Hippocampal formation (tissue), 2 donors: ENCODE measurements at places on chromosomes 11 and 22.

DNA sequence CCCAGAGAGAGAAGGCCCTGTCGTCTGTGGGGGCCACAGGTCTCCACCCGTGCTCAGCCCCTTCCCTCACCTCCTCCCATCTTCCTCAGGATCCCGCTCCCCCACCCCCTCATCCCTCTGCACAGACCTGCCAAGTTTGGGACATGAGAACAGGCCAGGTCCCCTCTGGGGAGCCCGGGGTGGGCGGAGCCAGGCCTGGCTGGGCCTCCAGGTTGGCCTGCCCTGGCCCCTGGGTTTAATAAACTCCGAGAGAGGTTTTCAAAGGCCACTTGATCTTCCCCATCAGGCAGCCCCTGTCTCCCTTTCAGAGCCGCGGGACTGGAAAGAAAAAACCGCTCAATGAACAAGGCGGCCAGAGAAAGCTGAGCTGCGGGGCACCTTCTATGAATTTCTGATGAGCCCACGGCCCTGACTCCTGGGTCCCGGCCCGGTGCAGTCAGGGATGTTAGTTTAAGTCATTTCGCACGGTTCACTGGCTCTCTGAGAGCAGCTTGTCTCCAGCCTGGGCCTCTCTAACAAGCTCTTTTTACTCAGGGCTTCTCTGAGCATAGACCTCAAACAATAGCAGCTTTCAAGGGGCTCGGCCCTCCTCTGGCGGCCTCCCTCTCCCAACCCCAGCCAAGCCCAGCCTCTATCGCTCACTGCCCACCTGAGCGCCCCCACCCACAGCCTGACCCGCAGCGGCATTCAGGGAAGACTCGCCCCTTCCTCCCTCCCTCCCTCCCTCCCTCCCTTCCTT is 64.8 kb downstream of the RPUSD4 start:
- DNase-seq = peak; percentile 55

GRCh38 chr11:63553759-63554158 is 9.4 kb downstream of the PLAAT2 start:
- DNase-seq = no peak

DNA sequence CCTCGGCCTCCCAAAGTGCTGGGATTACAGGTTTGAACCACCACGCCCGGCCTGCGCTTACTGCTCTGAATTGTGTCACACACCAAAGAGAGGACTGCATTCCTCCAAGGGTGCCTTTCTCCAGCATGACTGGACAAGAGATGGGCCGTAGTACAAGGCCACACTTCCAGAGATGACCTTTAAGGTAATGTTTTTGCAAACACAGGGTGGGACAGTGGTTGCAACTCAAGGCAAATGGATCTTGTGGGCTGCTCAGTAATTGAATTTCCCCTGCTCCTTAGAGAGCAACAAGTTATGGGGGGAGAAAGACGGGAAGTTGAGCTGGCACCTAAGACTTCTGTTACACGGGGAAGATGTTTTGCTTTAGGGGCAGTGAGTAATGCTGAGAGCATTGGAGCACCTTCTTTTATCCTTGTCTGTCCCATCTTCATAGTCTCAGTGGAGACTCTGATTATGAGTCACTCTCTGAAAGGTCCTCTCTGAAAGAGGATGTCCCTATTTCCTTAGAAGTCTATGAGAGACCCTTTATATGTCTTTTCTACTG is 66.3 kb downstream of the C11orf91 start:
- DNase-seq = no peak

DNA sequence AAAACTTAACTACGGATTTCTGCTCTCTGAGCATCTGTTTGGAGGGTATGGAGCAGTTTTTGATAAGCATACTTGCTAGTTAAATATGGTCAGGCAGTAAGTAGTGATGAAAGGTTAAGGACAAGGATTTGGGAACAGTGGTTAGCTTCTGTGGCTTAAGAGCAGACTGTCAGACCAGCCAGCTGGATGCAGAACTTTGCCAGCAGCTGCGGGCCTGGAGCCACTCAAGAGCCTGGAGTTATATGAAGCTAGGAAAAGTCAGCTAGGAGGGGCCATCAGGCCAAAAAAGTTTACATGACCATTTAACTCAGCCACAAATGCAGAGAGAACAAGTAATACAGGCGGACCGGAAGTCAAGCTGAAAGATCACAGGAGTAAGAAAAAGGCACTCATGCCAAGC is 1817.7 kb downstream of the LRRC4C start:
- no peak for DNase-seq

DNA sequence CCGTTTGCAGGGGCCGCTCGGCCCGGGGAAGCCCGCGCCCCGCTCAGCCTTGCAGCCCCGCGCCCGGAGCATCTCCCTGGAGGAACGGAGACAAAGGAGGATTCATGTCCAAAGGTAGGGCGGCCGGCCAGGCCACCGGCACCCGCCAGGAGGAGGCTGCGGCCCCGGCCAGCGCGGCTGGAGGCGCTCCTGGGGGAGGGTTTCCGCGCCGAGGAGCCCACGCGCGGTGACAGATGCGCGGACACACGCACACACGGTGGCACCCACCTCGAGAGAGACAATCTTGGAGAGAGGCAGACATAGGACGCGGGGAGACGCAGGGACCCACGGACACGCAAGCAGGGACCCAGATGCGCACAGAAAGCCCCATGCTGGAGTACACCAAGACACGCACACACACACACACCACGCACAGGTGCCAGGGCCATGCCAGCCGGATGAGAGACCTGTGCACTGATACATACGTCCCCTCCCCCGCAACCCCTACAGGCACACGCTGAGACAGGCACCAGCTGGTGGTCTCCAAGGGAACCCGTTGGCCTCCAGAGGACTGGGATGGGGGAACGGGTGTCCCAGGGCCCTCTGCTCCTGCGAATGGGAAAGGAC is 7.8 kb downstream of the SEPTIN3 start:
- no peak for DNase-seq

GRCh38 chr11:69352715-69353319 is 58.9 kb downstream of the MYEOV start:
- no peak for DNase-seq

- no peak for DNase-seq
Observed at GRCh38 chr11:105670811-105671210, 60.9 kb downstream of the GRIA4 start.

DNA sequence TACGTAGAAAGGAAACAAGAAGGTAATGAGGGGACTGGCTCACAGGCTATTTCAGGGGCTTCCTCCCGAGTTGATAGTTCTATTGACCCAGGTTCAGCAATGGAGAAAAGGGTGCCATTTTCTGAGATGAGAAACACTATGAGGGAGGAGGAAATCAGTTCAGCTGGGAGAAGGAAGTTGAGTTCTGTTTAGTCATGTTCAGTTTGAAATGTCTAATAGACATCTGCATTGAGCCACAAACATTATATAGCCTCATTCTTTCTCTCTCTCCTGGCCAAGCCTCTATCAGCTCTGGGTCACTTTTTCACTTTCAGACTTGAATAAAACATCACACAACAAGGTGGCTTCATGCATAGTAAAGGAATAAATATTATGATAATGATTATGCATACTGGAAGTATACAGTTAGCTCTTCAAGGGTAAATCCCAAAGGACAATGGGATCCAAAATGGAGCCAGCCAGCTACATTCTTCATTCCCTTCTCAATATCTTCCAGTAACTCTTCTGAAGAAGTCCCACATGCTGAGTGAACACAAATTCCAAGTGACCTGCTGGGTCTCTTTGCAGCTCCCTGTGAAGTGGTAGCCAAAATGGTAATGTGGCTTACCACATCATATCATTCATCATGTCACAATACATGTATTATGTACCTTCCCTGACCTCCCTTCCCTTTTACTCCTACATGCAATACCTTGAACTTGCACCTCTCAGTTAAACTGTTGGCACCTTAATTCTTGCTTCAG is 80.9 kb upstream of the CD44 start:
- no peak for DNase-seq

DNA sequence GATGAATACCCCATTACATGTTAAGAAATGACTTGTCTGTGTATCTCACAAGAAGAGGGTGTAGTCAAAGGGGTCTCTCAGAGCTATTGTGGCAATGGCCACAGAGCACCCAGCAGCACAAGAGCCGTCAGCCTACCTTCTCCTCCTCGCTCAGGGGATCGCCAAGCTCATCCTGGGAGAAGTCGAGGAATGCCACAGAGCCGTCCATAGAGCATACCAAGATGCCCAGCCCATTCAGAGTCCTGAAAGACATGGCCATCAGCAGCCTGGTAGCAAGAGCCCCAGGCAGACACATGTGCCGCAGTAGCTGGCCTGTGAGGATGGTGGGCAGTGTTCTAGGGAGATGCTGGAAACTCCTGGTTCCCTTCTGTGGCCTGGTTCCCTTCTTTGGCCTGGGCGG is 44.0 kb downstream of the HIRA start:
- no peak for DNase-seq

GRCh38 chr11:72221386-72222075 is 3.0 kb upstream of the INPPL1 start:
- no peak for DNase-seq

DNA sequence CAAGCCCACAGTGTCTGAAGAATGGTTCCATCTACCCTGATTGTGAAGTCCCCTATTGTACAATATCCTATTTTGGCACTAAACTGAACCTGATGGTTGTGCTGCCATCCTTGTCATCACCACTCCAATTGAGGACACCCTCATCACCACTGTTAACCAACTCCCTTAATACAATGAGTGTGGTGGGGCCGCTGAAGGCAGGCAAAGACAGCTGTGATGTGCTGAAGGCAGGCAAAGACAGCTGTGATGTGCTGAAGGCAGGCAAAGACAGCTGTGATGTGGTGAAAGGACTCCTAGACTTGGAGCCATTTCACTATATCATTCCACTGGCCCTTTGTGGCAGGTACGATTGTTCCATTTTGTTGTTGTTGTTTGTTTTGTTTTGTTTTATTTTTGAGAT is 481.6 kb downstream of the SOX6 start:
- no peak for DNase-seq

DNA sequence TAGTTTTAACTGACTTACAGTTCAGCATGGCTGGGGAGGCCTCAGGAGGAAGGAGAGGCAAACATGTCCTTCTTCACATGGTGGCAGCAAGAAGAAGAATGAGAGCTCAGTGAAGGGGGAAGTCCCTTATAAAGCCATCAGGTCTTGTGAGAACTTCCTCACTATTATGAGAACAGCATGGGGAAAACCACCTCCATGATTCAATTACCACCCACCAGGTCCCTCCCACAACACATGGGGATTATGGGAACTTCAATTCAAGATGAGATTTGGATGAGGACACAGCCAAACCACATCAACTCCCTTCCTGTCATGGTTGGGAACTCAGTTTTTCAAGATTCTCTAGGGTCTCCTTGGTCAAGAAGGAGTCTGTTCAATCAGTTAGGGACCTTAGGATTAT is 432.9 kb upstream of the CNTN5 start:
- DNase-seq = no peak
